Jurkat, Clone E6-1 (cell line): ENCODE measurements at places on chromosomes 4 and X.

GRCh38 chrX:70664726-70665125 is 220.1 kb downstream of the DLG3 start:
- peak; percentile 24 for DNase-seq

- no peak for DNase-seq
Observed at GRCh38 chrX:120474085-120474484, 5.0 kb upstream of the LAMP2 start.

DNA sequence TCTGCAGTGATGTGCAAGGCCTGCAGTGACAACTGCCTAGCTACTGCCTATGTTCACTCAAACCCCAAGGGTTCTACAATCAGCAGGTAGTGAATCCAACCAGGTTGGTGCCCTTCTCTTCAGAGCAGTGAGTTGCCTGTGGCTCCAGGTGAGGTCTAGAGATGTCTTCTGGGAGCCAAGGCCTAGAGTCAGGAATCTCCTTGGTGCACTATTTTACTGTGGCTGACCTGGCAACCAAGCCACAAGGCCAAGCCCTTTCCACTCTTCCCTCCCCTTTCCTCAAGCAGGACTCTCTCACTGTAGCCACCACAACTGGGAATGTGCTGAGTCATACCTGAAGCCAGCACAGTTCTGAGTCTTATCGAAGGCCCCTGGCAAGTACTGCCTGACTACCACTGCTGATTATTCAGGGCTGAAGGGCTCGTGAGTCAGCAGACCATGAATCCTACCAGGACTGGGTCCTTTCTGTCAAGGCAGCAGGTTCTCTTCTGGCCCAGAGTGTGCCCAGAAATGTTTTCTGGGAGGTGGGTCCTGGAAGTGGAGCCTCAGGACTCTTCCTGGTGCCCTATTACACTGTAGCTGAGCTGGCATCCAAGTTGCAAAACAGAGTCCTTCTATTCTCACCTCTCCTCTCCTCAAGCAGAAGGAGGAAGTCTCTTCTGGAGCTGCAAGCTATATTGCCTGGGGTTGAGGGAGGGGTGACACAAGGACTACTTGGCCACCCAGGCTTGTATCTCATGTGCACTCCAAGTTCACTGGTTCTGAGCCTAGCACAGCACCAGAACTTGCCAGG is 111.6 kb downstream of the BTC start:
- no peak for DNase-seq

GRCh38 chrX:134171661-134172587 is 65.1 kb upstream of the CCDC160 start:
- peak; percentile 37 for DNase-seq

DNA sequence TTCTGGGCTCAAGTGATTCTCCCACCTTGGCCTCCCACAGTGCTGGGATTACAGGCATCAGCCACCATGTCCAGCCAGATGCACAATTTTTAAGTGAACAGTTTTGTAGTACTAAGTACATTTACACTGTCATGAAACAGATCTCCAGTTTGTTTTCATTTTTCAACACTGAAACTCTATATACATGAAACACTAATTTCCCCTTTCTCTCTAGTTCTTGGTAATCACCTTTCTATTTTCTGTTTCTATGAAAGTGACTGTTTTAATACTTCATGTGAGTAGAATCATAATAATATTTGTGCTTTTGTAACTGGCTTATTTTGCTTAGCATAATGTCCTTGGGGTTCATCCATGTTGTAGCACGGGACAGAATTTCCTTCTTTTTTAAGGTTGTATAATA is 237.4 kb downstream of the CAMK2D start:
- DNase-seq: no peak

GRCh38 chr4:151025759-151026158 is 10.7 kb upstream of the LRBA start:
- DNase-seq: no peak
